ENCODE measurements at places on chromosomes 16 and 17.

DNA sequence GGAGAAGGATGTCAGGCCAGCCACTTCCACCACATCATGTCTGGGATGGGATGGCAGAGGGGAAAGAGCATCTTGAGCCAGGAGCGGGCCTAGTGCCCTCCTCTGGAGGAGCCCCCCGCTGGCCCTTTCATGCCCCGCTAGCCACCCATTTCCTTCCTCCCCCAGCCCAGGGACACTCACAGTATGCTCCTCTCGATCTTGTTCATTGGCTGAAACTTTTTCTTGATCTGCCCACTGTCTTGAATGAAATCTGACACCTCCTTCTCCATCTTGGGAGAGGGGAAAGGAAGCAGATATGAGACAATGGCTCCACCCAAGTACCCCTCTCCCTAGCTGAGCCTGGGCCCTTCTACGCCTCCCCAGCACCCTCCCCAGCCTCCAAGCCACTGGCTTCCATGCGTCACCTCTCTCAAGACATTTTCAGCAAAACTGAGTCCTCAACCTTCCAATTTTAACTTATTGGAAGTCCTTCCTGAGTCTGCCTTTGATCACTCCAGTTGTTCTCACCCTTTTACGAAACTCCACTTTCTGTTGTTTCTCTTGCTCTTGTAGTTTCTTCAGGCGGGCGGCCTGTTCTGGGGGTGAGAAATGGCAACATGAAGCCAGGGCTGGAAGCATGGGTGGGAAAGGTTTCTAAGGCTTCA lies 7.2 kb downstream of the SPAG7 start:
- no peak for DNase-seq

DNA sequence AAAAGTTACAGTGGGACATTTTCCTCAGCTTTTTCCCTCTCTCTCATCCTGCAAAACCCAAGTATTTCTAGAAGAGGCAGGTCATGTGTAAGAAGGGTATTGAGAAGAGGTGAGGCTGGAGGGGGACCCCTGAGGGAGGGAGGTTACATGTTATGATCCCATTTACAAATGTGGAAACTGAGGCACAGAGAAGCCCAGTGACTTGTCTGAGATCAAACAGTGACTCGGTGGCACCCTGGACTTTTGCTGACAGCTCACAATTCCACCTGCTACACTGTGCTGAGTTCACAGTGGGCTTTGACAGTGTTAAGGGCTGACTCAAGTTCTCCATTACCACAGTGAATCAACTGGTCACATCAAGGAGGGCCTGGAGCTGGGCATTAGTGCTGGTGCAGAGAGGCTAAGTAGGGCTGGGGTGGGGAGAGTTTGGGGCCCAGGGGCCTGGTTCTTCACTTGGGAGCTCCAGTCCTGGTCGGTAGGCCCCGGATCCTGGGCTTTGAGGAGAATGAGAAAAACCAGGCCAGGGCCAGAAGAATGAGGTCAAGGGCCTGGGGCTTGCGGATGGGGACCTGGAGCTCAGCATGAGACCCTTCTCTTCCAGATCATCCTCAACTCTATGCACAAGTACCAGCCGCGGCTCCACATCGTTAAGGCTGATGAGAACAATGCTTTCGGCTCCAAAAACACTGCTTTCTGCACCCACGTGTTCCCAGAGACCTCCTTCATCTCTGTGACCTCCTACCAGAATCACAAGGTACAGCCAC lies 26.0 kb downstream of the TBX4 start:
- DNase-seq, result no peak

GRCh38 chr16:55976815-55977214 lies 101.6 kb upstream of the CES5A start:
- no peak for DNase-seq

- DNase-seq, result no peak
Observed at GRCh38 chr17:37025847-37026530, 77.2 kb downstream of the AATF start.

GRCh38 chr16:10671729-10672128 lies 23.0 kb downstream of the TEKT5 start:
- DNase-seq, result no peak

DNA sequence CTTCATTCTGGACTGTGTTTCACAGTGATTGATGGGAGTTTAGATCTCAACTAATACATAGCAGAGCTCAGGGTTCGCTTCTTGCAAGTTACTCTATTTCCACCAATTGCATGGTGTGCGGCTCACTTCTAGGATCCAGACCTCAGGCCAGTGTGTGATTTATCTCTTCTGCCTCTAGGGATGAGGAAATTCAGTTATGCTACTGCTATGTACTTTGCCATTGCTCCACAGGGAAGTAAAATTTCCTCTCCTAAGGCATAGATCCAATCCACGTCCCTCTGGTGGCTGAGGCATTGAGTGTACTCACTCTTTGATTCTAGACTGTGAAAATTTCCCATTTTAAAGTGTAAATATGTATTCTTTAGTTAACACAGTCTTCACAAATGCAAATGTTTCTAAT lies 214.1 kb downstream of the HS3ST3B1 start:
- no peak for DNase-seq

DNA sequence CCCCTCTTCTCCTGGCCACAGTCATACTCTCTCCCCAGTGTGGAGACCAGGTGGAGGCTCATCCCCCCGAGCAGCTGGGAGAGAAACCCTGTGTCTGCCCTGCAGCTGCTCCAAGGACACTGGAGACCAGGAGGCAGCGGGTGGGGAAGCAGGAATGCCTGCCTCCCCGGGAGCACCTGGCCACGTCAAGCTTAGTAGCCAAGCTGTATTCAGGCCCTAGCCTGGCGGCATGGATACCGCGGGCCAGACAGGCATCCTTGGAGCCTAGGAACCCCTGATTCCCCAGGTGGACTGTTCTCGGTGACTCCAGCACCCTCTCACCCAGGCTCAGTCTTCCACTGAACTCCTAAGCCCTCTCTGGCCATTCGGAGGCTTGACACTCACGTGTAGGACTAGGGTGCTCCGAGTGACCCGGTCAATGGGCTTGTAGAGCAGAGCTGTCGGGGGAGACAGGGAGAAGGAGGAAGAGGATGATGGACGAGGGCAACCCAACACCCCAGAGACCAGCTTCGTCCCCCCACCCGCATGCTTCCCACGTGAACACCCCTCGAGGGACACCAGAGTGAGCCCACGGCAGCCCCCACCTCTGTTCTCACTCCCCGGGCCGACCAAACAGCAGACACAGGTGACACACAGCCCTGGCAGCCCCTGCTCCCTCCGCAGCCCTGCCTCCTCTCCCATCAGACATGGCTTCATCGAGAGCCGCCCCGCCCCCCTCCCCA lies 76.5 kb downstream of the TIMM22 start:
- no peak for DNase-seq

- no peak for DNase-seq
Observed at GRCh38 chr16:20906341-20907255, 6.0 kb downstream of the LYRM1 start.

- no peak for DNase-seq
Observed at GRCh38 chr16:84136331-84137125, 8.4 kb downstream of the HSDL1 start.

DNA sequence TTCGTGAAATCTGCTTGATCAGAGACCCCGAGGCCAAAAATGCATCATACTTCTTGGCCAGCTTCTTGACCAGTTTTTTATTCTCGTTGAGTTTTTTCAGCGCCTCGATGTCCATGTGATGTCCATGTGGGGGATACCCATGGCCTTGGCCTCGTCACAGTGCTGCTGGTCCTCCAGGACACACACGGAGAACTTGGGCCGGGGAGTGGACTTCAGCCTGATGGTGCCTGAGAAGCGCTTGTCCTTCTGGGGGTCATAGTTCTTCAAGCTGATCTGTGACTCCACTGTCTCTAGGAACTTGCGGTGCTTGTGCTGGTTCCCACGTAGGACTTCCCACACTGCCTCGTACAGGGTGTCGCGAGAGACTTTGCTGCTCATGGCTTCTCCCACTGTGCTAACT lies 16.7 kb downstream of the COX4I1 start:
- DNase-seq, result no peak

DNA sequence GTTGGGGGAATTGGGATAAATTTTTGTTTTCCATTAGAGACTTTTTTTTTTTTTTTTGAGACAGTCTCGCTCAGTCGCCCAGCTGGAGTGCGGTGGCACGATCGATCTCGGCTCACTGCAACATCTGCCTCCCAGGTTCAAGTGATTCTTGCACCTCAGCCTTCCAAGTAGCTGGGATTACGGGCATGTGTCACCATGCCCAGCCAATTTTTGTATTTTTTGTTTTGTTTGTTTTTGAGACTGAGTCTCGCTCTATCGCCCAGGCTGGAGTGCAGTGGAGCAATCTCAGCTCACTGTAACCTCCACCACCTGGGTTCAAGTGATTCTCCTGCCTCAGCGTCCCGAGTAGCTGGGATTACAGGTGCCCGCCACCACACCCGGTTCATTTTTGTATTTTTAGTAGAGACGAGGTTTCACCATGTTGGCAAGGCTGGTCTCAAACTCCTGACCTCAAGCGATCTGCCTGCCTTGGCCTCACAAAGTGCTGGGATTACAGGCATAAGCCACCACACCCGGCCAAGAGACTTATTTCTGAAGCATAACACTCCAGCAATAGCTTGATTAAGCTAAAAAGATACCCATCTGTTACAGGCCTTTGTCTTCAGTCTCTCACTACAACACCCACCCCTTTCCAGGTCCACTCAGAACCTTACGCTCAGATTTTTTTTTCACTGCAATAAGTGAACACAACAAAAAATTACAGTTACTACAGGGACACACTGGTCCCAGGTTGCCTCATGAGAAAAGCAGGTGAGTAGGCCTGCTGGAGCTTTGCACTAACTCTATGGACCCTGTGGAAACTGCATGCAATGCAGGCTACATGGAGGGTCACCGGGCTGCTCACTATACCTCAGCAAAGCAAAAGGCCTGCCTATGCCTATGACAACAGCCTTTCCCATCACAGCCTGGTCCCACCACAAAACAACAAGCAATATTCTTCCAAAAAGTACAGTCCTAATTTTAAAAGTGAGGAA lies 34.6 kb downstream of the KANSL1 start:
- peak; percentile 40 for DNase-seq

- no peak for DNase-seq
Observed at GRCh38 chr16:67257486-67258160, 8.8 kb downstream of the SLC9A5 start.

DNA sequence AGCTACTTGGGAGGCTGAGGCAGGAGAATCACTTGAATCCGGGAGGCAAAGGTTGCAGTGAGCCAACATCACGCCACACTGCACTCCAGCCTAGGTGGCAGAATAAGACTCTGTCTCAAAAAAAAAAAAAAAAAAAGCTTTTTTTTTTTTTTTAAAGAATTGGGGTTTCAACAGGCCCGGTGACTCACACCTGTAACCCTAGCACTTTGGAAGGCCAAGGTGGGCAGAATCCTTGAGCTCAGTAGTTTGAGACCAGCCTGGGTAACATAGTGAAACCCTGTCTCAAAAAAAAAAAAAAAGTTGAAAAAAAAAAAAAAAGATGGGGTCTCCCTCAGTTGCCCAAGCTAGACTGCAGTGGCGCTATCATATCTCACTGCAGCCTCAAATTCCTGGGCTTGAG lies 6.6 kb upstream of the HEXIM2 start:
- no peak for DNase-seq

DNA sequence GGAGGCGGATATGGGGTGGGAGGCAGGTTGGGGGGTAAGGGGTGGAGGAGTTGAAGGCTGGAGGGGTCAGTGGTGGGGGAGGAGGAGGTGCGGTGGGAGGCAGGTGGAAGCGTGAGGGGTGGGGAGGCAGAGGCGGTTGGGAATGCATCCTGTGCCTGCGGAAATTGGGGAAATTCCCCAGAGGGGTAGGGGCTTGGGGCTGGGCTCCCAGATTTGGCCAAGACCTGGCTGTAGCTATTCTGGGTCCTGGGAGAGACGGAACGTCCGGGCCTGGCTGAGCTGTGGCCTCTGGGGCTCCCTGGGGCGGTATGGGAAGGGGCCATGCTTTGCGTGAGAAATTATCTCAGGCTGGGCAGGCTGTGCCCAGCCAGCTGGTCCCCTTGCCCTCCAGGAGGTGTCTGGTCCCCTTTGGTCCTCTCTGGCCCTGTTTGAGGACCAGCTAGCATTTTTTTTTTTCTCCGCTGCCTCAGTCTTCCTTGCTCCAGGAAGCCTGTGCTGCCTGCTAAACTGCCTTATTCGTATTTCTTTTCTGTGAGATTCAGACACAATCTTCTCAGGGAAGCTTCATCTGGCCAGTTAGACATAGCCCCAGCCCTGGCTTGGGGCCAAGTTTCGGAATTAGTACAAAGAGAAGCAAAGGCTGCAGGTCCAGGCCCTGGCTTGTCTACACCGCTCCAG lies 7.3 kb upstream of the TRPV2 start:
- DNase-seq, result no peak

DNA sequence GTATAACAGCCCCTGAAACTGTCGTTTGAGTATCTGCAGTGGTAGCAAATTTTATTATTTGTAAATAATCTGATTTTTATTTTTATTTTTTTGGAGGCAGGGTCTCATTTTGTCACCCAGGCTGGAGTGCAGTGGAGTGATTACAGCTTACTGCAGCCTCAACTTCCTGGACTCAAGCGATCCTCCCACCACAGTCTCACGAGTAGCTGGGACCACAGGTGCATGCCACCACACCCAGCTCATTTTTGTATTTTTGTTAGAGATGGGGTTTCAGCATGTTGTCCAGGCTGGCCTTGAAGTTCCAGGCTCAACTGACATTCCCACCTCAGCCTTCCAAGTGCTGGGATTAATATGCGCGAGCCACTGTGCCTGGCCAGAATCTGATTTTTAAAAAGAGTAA lies 2.8 kb downstream of the NDEL1 start:
- DNase-seq, result no peak

DNA sequence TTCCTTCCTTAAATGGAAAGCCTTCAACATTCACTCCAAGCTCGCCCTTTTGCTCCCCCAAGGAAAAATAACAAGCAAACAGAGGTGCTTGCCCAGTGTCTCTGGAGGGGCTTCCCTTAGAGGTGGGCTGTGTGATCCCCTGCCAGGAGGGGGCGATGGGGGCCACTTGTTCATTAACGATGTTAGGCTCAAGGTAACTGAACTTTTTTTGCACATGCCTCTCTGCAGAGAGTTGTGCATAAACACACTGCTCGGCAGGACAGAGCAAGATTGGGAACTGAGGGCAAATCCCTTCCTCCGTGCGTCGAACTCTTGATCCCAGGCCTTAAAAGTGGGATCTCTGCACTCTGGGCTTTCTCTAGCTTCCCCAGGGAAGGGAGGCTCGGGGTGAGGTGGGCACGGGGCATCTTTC lies 15.5 kb upstream of the NAGLU start:
- no peak for DNase-seq

DNA sequence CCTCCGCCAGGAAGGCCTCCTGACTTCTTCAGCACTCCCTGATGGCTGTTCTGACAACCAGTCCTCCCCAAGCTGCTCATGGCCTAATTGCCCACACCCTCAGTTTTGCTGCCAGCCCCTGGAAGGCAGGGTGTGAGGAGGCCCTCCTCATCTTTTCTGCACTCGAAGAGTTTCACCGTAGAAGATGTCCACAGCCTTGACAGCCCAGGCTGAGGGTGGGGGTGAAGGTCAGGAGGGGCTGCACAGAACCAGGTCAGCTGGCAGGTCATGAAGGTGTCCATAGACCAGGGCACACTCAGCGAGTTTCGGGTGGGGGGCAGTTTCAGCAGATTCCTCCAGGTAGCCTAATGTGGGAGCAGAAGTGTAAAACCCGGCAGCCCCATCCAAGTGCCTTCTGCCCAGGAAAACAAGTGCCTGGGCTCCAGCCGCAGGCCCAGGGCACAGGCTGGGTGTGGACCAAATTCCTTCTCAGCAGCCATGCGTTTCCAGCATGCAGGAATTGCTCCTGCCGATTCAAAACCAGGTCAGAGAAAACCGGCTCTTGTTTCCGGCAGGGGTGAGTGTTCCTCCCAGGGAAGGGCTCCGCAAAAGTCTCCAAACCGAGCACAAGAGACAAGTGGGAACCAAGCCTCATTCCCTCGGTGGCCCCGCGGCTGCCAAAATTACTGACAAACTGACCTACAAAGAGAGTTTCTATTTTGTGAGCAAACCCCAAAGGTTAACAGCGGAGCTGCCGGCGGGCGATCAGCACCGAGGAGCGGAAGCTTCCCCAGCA lies 228.8 kb downstream of the C16orf78 start:
- DNase-seq, result no peak

All from D721Med (cell line).